Activated CD8-positive, alpha-beta T cell treated with anti-CD3 and anti-CD28 coated beads for 36 hours (primary cell): ENCODE measurements at places on chromosomes 5 and 9. TPM values are rescaled to one million over a fixed set of nuclear protein-coding genes. Genes with fewer than 3 reads are reported as not detected.

SPATA31A3 gene
- not detected for total RNA-seq

LCP2 gene
- 243 TPM for total RNA-seq

LECT2 gene
- not detected for total RNA-seq

SLC4A9 gene
- 0.36 TPM for total RNA-seq

PCDHB3 gene
- not detected for total RNA-seq

LCN6 gene
- total RNA-seq = not detected

PCDHGC4 gene
- total RNA-seq = not detected

HACD4 gene
- 4.1 TPM for total RNA-seq

FCN1 gene
- not detected for total RNA-seq

DNA sequence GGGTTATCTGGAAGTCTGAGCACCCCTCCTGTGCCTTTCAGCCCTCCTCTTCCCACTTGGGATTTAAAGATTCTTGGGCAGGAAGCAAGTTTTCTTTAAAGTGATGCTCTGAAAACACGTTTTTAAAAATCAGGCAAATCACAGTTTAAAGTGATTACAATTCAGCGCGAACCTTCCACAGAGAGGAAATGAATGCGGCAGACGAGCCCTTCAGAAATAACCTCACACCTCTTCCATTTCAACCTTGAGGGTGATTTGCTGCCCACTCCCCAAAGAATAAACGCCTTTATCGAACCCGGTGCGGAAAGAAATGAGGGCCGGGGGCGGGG is 2.3 kb upstream of the EFNA5 start:
- no peak for DNase-seq

GRCh38 chr9:5531101-5531882 is 21.0 kb downstream of the PDCD1LG2 start:
- no peak for DNase-seq

- DNase-seq = no peak
These were observed 258.0 kb downstream of the EBF1 start for GRCh38 chr5:158841481-158842276.

- DNase-seq = no peak
These were observed 324.4 kb upstream of the ADAMTSL1 start for GRCh38 chr9:18149471-18150011.

GRCh38 chr9:68710111-68710471 is 5.1 kb downstream of the PIP5K1B start:
- DNase-seq = no peak

DNA sequence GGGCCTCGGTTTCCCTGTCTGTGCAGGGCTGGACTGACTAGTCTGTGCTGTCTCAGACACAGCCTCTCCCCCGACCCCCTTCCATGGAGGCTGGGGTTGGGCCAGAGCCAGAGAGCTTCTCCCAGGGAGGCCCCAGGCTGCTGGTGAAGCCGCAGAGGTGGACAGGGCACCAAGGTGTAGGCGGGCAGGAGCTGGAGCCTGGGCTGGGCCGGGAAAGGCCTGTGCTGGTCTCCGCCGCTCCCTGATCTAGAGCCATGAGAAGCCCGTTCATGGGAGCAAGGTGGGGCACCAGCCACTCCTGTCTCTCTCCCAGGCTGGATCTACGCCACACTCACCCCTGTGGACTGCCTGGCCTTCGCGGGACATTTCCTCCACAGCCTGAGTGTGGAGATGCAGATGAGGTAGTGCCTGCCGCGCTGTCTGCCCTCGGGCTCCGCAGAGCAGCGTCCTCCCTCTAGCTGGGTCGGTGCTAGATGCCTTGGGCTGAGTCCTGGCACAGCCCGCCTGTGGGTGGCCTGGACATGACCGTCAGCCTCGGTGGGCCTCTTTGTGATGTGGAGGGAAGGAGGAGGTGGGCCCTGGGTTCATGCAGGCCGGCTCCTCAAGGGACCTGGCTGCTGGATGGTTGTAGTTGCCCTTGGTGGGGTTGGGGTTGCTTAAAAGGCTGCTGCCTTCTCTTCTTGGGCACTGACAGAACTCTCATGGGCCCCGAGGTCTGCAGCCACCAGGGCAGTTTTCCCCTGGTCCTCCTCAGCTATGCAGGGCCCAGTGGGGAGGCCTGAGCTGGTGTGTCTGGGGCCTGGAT is 79.4 kb downstream of the PHF2 start:
- DNase-seq = no peak

DNA sequence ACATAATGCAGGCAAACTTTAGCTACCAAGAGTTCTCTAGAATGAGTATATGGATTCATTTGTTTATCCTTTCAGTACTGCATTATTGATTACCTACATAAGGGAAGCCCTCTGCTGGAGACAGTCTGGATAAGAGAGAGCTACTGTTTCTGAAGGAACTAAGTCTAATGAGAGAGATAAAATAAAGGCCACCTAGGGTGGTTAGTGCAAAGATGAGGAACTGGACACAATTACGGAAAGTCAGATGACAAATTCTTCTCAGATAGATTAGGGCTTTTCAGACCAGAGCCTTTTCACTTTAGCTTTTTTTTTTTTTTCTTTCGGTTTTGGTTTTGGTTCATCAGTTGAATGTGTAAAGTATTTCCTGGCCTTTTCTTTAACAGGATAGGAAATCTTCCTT is 31.3 kb downstream of the ISOC1 start:
- DNase-seq = no peak
